Dermis lymphatic vessel endothelial cell (primary cell): ENCODE measurements at places on chromosomes 16 and 17. TPM values are rescaled to one million over a fixed set of nuclear protein-coding genes. Genes with fewer than 3 reads are reported as not detected.

The DCXR gene
- 26.8 and 33.8 TPM in 2 replicates for total RNA-seq

The B4GALNT2 gene
- total RNA-seq = not detected in 2 replicates

The FMNL1 gene
- 0.98 and 2.1 TPM in 2 replicates for total RNA-seq

The METRN gene
- 14.1 and 27.2 TPM in 2 replicates for total RNA-seq

The SLFN13 gene
- 1.3 and 1.5 TPM in 2 replicates for total RNA-seq

The MYCBPAP gene
- total RNA-seq = 0.11 and 0.77 TPM in 2 replicates

The SLC5A10 gene
- not detected in 2 replicates for total RNA-seq

The FA2H gene
- total RNA-seq = not detected in 2 replicates

The CEMP1 gene
- not detected in 2 replicates for total RNA-seq

The CENPV gene
- total RNA-seq = 4.2 and 11.6 TPM in 2 replicates

The BCO1 gene
- not detected in 2 replicates for total RNA-seq

The PLEKHG4 gene
- total RNA-seq = 7.5 and 9.8 TPM in 2 replicates
